ENCODE measurements at places on chromosomes 5 and 9. TPM values are rescaled to one million over a fixed set of nuclear protein-coding genes. Genes with fewer than 3 reads are reported as not detected.
A peak's percentile ranks its signal among the peaks of the same experiment; 100 is the strongest.

DNA sequence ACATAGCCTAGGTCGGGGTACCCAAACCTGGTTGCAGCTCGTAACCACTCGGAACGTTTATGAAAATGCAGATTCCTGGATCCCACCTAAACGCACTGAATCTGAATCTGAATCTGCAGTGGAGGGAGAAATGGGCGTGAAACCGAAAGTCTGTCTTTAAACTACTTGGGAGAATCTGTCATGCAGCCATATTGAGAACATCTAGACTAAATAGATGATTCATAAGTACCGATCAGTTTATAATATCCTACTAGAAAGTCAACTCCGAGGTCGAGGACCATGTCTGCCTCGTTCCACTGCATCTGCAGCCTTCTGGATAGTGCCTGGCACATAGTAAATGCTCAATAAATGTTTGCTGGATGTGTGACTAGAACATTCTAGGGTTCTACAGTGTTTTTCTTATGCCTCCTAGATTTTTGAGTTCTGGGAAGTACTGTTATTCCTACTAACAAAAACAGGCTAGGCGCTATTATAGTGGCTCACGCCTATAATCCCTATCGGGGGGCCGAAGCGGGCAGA lies 632 bp downstream of the COQ4 start:
- peak; percentile 36 for DNase-seq

DNA sequence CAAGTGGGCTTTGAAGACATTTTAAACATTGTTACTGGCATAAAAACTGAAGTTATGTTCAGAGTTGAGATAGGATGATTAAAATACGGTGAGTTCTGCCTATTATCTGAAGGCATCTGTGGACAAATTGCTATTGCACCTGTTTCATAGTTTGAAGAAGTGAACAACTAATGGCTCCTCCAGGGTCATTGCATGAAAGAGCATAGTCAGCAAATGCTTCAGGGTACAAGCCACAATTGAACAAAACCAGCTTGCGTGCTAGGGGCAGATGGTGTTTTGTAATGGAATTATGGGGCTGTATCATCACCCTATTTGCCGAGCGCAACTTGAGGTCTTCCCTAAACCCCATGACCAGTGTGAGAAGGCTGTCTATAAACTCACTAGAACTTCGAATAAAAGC lies 369.1 kb downstream of the MTRR start:
- no peak for DNase-seq

GRCh38 chr5:1724822-1725602 lies 74.6 kb downstream of the MRPL36 start:
- DNase-seq = no peak

CCL27 gene
- not detected for total RNA-seq

DNA sequence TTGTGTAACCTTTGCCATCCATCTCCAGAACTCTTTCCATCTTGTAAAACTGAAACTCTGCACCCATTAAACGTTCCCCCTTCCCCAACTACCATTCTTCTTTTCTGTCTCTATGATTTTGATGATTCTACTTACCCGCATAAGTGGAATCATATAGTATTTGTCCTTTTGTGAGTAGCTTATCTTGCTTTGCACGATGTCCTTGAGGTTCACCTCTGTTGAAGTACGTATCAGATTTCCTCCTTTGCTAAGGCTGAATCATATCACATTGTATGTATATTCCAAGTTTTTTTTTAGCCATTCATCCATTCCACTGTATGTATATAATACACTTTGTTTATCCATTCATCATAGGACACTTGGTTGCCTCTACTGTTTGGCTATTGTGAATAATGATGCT lies 2.9 kb upstream of the RNF130 start:
- no peak for DNase-seq

DNA sequence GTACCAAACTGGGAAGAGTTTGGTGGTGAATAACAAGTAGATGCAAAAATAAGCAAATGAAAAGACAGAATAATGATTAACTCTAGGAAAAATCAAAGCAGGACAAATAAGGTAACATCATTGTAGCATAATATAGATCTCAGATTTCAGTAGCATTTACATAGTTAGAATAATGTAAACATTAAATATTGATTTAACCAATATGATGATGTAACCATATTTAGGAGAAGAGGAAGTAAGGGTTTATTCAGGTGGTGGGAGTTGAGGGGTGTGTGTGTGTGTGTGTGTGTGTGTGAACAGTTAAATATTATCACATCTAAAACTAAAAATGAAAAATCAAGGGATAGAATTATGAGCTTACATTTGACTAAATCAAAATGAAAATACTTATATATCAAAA lies 143.4 kb downstream of the NPR3 start:
- DNase-seq = no peak

DNA sequence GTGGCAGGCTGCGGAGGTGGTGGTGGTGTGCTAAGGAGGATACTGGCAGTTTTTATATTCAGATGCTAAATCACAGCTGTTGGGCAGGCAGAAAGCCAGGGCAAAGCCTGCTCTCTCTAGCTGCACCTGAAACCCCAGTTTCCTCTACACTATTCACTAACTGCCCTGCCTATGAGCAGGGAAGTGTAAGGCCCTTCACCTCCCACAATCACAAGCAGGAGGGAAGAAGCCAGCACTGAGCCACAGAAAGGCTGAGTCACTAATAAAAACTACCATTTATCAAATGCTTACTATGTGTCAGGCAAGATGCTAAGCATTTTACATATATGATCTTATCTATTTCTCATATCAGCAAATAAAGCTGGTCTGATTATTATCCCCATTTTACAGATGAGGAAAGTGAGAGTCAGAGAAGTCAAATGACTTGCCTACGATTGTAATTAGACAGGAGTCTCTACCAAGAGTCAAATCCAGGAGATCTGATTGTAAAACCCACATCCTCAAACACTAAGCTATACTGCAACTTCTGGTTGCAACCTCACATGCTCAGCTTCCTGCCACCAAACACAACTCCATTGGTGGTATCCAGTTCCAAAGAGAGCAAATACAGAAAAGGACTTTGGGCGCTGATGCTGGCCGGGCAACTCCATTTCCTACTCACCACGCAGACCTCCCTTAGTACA lies 17.7 kb upstream of the IL6ST start:
- DNase-seq = peak; percentile 17

DNA sequence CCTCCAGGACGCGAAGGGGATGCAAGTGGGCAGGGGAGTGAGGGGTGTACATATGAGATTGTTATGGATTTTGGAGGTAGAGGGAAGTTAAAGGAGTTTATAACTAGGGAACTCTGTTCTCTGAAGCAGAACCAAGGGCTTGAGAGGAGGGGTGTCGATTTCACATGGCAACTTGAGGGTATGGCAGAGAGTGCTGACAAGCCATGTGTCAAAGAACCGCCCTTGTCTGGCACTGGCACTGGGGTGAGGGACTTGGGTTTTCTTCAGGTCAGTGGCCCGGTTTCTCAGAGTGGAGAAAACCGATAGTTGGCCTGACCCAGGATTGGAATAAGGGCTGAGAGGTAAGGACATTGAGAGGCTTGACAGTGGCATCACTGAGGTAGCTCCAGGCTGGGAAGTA lies 47.7 kb upstream of the TESK1 start:
- no peak for DNase-seq

TCF7 gene
- 0.81 TPM for total RNA-seq

DNA sequence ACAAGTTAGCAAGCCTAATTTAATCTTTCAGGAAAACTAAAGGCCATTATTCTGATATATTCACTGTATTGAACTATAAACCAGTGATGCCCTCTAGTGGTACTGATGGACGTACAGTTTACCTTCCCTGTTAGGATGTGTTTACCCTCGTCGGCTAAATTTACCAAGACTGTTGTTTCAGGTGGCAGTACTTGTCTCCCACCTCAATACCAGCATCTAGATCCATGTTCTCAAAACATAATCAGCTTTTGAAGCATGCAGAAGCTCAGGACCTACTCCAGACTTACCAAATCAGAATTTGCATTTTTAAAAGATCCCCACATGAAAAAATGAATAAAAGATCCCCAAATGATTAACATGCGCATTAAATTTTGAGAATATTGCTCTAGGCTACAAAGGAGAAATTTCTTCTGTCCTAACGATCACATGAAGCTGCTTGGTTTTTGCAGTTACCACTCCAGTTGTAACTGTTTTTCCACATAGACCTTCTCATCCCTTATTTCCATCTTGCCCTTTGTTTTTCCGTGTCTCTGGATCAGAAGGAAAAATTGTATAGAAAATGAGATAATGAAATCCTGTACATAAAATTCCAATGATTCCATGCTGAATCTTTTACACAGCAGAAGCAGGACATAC lies 3.2 kb upstream of the BAAT start:
- DNase-seq = no peak

- DNase-seq = no peak
Observed at GRCh38 chr5:155827949-155828348, 499.0 kb upstream of the SGCD start.

DNA sequence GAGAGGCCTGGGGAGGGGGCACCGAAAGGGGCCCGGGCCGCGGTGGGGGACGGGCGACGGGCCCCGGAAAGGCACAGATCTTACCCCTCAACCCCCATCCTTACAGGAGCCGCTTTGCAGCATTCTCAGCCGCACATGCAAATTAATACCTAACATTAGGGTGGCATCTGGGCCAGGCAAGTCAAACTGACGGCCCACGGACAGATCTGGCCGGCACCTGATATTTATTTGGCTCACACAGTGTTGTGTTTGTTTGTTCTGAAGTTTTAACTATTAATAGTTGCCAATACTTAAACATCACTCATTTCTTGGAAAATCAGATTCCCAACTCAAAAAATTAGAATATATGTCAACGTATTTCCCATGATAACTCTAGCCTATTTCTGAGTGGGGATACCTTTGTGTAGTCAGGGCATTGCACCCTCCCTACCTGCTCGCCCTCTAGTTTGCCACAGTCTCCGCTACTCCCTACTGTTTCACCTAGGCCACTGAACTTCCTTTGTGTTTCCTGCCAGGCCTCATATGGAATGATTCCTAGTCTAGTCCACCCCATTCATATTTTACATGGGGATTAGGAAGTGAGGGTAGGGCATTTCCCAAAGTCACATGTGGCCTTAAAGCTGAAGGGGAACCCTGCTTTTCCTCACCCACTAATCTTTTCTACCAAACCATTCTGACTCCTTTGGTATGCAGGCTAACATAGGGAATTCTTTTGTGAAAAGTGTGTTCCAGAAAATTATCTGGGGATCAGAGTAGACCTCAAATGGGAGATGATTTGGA lies 71.9 kb upstream of the LARP1 start:
- DNase-seq = no peak

SLC36A3 gene
- total RNA-seq = not detected

DNA sequence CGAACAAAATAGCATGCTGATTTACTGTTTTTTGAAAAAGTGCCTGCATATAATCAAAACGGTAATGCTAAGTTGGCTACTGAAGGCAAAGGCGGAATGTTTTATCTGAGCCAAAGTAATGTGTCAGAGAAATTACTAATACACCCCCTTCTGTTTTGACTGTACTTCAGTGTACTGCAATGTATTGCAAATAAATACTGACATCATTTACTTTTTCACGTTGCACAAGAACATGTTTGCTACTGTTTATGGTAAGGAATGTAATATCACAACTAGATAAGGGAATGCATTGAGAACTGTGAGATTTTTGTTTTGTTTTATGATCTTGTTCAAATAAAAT lies 813 bp upstream of the AGTPBP1 start:
- no peak for DNase-seq

- no peak for DNase-seq
Observed at GRCh38 chr9:74726581-74726980, 161.1 kb downstream of the TRPM6 start.

ECM2 gene
- not detected for total RNA-seq

- no peak for DNase-seq
Observed at GRCh38 chr9:81182431-81182830, 506.9 kb downstream of the TLE1 start.

CDH10 gene
- under 0.01 TPM for total RNA-seq

DNA sequence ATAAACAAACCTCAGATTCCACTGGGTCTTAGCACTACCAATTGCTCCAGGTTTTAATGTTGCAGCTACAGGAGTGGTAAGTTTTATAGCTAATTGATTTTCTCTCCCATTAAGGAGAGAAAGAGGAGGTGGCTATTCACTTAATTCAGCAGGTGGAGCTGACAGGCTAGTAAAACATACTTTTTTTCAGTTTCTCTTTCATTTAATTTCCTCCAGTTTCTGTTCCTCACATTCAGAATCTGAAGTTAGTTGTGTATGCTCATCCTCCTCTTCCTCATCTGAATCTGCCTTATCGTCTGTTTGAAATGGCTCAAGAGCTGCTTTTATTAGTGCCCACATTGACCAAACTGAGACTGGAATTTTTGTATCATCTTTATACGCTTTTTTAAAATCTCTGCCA lies 98.0 kb downstream of the PLPPR1 start:
- DNase-seq = no peak

GRCh38 chr5:59079622-59080620 lies 497.0 kb downstream of the RAB3C start:
- DNase-seq = no peak

DNA sequence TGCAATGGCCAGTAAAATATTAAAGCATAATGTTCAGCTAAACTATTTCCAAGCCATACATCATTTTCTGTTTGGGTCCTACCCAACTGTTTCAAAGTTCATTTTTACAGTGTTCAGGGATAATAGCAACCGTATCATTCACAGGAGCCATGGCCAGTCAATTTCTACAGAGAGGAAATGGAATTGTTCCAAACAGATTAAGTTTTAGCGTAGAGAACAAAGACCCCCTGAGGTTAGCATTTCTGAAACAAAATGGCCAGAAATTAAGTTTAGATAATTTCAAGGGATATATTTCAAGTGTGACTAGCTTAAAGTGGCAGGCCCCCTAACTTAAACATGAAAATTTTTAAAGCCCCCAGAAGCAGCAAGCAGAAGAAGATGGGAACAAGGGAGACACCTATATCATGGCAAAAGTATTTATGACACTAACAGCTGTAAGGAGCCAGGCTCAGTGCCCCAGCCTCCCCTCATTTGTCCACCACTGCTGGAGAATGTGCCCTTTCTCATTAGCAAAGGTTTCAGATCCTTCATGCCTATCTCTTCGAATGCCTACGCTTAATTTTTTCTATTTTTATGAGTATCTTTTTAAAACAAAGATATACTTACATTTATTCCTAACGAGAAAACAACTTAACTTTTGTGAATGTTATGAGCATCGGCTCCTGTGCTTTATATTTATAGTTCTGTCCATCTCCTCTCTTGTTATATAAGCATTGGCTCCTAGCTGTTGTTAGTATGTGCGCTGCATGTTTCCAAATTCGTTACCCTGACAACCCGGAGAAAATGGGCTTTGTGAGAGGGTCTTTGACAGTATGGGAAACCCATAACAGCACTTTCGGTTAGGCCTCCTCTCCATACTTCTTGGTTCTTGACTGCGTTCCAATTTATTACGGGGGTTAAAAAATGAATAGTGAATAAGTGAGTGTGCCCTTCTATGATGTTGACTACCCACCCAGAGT lies 116.3 kb downstream of the MED27 start:
- no peak for DNase-seq

DNA sequence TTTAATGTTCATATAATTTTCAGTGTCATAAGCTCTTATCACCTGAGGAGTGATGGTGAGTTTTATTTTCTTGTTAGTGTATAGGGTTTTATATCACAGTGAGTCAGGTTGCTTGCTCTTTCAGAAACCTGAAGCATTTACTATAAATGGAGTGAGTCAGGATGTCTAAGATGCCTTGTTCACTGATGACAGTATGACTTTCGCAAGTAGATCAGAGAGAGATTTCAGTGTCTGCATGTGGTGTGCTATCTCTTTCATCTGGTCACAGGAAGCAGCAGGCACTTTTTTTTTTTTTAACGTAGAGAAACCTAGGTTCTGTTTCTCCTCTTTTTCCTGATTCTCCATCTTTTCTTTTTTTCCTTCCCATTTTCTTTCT lies 237.1 kb downstream of the DMRTA1 start:
- no peak for DNase-seq

ACTBL2 gene
- total RNA-seq = not detected

GRCh38 chr9:124770359-124771020 lies 621 bp downstream of the NR6A1 start:
- DNase-seq = no peak

- no peak for DNase-seq
Observed at GRCh38 chr5:435156-435790, 7.7 kb upstream of the EXOC3 start.
